ENCODE measurements at places on chromosomes 13 and 19. TPM values are rescaled to one million over a fixed set of nuclear protein-coding genes. Genes with fewer than 3 reads are reported as not detected.

Gene B3GNT8
- 3.9 TPM for total RNA-seq

Gene CEACAM4
- total RNA-seq: 0.51 TPM

GRCh38 chr13:63307228-63307627, 1891.6 kb upstream of the PCDH20 start:
- no peak for DNase-seq

DNA sequence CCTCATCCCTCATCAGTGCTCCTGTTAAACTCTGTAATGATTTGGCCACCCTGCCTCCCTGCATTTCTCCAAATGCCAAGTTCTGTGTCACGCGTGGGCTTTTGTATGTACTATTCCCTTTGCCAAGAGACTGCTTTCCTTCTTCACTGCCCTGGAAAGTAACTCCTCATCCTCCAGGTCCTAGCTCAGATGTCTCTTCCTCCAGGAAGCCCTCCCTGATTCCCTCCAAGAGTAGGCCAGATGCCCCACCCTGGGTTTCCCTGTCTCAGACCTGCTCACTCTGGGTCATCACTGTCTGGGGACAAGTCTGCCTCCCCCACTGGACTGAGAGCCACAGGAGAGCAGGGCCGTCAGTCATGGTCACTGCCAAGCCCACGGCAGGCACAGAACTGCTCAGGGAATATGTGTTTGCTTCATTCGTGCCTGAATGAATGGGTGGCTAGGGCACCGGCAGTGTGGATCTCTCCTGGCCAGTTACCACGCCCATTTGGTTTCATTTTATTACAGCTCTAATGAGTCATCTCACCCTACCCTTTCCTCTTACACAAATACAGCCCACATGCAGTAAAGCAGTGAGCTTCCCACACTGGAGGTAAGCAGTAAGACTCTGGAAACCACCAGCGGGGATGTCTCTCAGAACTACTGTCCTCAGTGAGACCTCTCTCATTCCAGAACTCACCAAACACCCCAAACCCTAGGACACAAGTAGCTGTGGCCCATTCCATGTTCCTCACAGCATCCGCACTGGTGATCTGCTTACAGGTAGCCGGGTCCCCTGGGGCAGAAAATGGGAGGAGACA, 12.1 kb upstream of the GPR4 start:
- DNase-seq: no peak

DNA sequence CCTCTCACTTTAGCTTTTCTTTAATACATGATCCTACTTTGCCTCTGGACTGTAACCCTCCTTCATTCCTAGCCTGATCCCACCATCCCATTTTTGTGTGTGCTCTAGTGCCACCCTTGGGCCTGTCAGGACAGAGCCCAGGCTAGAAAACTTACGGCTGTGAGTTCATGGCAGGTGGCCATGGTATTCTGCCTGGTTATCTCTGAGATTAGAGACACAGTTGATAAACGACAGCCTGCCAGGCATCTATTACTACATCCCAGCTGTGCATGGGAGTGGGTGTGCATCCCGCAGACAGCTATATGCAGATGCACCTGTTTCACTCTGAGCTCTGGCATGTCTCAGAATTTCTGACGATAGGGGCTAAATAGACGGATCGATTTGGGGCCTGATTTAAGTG, 110.9 kb downstream of the HS6ST3 start:
- no peak for DNase-seq

GRCh38 chr13:95201814-95202651, 99.2 kb downstream of the ABCC4 start:
- DNase-seq: no peak

Gene VSTM1
- not detected for total RNA-seq

- no peak for DNase-seq
Observed at GRCh38 chr13:110414283-110414682, 107.2 kb downstream of the COL4A2 start.

DNA sequence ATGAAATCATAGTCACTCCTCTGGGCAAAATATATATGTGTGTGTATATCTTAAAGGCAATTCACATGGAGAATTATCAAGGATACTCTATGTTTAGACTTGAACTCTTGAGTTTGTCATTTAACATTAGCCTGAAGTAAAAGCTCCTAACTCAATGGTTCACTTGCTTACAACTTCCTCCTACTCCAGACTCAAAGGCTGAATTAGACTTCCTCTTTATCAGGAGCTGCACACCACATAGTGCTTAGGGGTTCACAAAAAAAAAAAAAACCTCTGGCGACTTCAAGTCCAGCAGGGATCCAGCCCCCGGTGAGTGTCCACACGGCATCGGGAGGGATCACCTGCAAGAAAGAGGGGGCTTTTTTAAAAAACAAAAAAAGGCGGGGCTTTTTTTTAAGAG, 68.2 kb upstream of the LSM14A start:
- no peak for DNase-seq

- DNase-seq: no peak
Observed at GRCh38 chr19:10701955-10702525, 801 bp downstream of the QTRT1 start.

DNA sequence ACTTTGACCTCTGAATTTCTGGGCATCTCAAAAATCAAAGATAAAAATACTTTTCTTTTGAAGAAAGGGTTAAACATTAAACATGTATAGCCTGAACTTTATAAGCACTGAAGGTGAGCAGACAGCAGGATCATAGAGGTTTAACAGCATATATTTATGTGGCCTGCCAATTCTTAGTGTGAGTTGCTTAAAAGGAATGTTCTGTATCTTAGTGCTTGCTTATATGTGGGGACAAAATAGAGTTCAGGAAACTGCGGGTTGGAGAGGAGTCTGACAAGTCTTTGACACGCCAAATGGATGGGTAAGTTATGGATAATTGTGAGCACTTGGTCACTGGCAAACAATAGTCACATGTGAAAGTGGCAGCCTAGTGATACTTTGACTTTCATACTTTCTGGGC, 1419.4 kb upstream of the SPRY2 start:
- DNase-seq: no peak

Gene ZNF888
- 1.3 TPM for total RNA-seq

GRCh38 chr13:34967851-34968562, 25.9 kb downstream of the NBEA start:
- DNase-seq: no peak

DNA sequence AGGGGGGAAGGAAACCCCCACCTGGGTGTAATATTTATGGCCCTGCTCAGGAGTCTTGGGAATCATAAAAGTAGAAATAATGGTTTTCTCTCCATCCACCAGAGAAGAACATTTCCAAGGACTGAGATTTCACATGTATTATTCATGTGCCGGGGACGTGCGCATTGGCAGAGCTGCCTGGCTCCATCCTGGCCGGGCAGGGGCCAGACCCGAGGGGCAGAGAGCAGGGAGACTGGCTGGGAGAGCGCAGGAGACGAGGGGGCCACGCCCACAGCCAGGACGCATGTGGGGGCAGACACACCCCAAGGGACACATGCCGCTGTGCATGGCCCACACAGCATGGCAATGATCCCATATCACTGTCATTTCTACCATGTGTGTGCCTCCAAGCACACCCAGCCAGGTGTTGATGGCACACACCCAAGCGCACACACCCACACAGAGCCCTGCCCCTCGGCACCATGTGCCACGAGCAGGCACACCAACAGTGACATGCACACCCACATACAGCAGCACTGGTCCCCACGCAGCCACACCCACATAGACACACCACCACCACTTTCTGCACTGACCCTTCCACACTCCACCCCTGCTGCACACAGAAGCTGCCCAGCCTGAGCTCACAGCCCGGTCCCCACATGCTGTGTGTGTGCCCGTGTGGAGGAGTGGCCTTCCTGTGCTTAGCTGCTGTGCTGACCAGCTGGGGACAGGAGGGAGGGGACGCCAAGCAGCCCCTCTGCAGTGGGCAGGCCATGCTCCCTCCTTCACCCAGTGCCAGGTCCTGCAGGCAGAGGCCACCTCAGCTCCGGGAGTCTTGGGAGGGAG, 39.3 kb downstream of the CEBPG start:
- DNase-seq: no peak

DNA sequence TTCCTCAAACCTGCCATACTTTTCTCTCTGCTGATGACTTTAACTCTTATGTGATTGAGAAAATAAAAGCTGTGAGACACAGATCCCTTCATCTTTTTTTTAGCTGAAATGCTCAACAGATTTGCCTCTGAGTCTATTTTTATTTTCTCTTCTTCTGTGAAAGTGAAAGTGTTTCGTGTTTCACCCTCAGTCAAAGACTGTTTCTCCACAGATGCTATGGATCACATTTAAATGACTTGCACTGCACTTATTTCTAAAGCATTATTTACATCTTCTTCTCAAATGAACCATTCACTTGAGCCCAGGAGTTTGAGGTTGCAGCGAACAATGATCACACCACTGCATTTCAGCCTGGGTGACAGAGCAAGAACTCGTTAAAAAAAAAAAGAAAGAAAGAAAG, 890.1 kb upstream of the PCDH20 start:
- no peak for DNase-seq

Gene GNG7
- total RNA-seq: 30.9 TPM

DNA sequence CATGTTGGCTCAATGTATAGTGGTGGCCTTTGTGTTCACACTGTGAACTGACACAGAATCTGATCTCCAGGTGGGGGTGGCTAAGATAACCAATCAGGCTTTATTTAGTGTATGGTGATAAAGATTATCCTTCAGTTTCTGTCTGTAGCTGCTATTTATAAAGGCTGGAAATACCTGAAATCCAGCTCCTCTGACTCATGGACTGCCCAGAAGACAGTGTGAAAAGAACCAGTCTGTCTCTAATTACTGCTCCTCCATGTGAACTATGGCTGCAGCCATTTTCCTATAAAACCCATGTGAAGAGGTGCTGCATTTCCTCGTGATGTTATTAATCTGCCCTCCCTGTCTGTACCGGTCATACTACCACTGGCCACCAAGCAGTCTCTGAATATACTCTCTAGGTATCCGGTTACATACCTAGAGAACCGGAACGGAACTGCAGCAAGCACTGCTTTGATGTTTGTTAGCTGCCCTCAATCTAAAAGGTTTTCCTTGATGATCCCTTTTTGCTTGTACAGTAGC, 238.0 kb downstream of the LHFPL6 start:
- no peak for DNase-seq

- no peak for DNase-seq
Observed at GRCh38 chr13:27810009-27810408, 17.7 kb downstream of the GSX1 start.

Gene RPL18
- total RNA-seq: 437 TPM

- DNase-seq: no peak
Observed at GRCh38 chr19:40395956-40396355, 6.0 kb upstream of the HIPK4 start.

DNA sequence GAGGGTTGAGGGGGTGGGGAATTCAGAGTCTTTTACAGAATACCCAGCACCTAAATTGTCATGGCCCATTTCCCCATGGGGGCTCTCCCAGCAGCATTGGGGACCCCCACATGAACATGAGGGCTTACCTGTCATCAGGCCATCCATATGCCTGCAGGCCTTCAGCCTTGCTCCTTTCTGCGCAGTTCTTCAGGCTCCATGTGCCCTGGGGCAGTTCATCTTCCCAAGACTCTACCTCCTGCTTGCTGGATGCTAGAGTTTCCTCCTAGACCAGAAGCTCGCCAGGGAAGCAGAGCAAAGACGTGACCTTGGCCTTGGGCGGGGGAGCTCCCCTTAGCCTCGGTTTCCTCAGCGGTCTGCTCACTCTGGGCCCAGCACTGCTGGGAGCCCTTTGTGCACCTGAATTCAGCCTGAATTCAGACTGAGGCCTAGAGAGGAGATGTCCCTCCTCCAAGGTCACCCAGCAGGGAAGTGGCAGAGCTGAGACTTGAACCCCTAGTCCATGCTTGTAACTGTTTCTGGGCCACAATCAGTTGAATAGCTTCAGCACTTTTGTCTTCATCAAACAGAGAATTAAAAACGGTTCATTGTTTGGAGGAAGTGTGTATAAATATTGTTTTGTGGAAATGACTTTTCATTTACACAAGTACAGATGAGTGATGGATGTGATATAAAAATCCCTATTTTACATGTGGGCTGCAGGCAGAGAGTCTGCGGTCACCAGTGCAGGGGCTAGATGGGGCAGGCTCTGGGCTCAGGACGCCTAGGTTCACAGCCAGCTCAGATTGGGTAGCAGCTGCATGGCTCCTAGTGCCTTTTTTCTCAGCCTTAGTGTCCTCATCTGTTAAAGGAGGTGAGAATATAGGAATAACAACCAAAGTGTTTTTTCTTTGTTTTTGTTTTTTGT, 9.5 kb downstream of the PPP5C start:
- peak; percentile 14 for DNase-seq

GRCh38 chr19:42075364-42075615, 676 bp upstream of the ZNF574 start:
- no peak for DNase-seq

Gene SIGLEC12
- total RNA-seq: not detected

All from cardiac septum (tissue), 1 donor.